ENCODE measurements at places on chromosomes 7 and 10.

GRCh38 chr7:78194611-78195010, 396.0 kb downstream of the PHTF2 start:
- DNase-seq: no peak

GRCh38 chr7:2732959-2733584, 45.1 kb downstream of the AMZ1 start:
- peak; percentile 78 for DNase-seq

- no peak for DNase-seq
Measured at GRCh38 chr10:127092916-127093315, 103.5 kb downstream of the INSYN2A start.

DNA sequence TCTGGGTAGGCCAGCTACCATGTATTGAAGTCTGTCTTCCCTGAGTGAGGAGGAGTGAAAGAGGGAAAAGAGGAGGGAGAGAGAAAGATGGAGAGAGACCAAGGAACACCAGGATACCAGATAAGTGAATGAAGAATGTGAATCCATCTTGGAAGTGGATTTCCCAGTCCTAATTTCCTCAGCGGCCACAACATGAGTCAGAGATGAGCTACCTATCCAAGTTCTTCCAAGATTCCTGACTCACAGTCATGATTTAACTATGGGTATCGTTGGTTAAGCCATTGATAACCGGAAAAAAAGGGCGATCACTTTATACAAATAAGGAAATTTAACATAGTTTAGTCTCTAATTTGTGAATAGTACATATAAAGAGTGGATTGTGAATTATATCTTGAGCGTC, 561.8 kb downstream of the ATRNL1 start:
- no peak for DNase-seq

DNA sequence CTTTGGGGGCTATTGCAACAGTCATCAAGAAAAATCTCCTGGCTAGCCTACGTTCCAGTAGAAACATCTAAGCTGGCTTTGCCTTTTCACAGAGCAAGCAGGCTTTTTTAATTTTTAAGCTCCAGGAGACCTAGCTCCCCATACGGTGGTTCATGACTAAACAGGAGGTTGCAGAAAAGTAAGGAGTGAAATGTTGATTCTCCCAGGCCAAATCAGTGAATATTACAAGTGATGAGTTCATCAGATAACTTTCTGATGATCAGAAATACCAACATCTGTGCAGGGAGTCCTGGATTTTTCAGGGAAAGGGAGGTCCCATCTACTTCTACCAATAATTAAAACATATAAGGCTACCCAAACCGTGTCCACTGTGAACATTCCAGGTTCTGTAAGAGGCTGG, 477.3 kb upstream of the CELF2 start:
- DNase-seq: no peak

DNA sequence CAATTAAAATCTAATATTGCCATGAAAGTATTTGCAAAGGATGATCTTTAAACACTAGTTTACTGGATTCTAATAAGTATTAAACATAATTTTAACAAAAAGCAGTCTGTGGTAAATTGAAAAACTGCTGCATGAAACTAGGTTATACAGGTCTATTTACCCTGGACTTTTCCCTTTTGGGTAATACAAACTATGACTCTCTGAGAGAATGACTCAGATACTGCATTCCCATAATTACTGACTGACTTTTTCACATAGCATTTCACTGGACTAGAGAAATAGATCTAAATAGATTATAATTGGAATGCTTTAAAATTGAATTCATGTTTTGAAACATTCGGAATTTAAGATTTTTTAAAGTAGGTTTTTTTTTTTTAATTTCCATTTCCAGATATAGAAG, 395.7 kb downstream of the THSD7A start:
- no peak for DNase-seq

- no peak for DNase-seq
Measured at GRCh38 chr7:157795643-157796042, 458.8 kb downstream of the DNAJB6 start.

GRCh38 chr10:80324086-80324485, 32.5 kb downstream of the DYDC1 start:
- peak; percentile 22 for DNase-seq

DNA sequence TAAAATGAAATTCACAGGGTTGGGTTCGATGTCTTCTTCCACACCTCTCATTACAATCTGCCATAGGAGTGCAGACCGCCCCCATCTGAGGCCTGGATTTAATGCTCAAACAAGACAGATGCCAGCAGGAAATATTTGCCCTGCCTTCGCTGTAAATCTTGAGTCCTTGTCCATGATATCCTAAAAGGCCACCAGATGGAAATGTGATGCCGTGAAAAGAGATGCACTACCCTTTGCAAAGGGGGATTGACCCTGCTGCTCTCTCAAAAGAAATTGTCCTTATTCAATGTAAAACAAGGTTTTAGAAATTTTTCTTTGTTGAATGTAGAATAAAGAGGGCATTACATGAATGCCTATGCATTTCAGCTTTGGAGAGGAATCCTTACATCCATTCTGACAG, 37.5 kb downstream of the AGAP4 start:
- DNase-seq: no peak

DNA sequence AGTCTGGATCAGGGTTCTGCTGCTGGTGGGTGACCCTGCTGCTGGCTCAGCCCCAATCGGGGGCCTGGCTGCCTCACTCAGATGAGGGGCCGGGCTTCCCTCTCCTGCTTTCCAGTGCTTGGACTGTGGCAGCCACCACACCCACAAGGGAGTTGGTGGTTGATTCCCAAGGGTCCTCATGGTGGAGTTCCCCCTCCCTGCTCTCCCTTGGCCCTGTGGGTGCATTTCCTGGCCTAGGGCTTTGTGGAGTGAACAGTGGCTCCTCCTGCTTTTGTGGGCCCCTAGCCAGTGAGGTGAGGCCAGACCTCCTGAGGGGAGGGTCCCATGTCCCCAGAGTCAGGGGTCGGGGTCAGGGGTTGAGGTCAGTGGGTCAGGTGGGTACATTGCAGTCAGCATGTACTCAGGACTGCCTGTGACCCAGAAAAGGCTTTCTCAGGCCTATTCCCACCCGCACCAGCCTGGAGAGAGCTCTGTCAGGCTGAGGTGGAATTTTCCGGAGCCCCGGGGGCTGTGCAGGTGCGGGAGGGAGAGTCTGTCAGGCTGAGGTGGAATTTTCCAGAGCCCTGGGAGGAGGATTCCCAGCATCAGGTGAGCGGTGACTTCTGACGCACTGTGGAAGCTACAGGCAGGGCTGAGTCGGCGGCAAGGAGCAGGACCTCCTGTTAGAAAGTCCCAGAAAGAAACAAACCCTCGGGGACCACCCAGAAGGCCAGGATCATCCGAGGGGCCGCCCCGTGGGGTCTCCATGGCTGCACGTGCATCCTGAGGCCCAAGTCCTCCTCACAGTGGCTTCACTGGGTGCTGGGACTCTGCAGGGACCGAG, 94.4 kb upstream of the INSIG1 start:
- DNase-seq: no peak

DNA sequence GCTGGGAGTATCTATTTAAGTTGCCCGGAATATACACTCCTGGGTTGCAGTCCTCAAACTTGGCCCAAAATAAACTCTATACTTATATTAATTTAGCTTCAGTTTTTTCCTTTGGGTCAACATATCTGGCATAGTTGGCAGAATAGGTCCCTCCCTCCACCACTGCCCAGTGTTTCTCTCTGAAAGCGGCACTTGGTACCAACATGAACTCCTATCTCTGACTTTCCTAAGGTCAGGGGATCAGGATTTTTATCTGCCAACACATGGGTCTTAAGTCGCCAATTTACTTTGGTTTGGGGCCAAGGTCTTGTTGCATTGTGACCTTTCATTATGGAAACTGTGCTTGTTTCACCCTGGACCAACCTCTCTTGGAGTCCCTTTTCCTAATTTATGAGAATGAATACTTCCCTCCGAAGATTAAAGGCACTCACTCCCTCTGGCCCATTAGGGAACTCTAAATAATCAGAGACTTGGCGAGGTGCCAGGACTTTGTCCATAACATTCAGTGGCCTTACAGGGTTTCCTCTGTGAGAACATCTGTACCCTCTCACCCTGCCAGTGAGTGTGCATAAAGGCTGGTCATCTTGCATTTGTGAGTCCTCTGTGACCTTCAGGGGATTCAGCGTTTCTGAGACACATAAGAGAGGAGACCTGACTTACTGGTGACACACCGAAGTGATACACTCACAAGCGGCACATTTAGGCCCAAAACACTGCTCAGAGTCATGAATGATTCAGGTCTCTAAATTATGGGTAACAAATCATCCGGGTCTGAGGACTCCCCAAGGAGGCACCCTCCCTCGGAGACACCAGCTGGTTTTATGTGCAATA, 19.7 kb upstream of the FKBP9 start:
- peak; percentile 66 for DNase-seq

GRCh38 chr10:52801947-52802346, 29.4 kb upstream of the MBL2 start:
- no peak for DNase-seq

DNA sequence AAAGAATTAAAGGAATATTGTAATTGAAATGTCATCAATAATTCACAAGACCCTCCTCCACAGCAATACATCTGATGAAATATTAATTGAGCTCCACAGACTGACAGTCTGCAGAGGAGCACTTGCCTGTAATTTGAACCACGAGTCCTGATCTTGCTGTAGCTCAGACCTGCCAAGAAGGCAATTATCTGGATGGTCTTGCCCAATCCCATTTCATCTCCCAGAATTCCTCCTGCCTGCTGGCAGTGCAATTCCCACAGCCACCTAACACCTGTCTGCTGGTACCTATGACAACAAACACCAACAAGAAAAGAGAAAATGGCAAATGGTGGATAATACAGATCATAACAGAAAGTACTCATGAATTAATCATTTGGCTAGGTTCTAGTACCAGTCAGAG, 38.5 kb downstream of the ERCC6 start:
- DNase-seq: no peak

DNA sequence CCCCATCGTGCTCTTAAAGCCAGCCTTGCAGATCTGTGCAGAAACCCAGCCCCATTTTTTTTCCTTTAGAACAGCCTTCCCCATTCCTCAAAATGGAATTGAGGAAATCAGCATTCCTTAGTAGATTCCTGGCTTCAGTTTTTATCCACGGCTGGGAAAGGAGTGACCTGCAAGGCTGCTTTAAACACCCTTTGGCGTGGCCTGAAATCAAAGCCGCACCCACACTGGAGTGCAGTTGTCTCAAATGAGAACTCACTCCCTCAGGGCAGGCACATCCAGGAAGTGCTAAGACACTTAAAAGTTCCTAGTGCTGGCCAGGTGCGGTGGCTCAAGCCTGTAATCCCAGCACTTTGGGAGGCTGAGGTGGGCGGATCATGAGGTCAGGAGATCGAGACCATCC, 34.8 kb downstream of the HTR5A start:
- no peak for DNase-seq

DNA sequence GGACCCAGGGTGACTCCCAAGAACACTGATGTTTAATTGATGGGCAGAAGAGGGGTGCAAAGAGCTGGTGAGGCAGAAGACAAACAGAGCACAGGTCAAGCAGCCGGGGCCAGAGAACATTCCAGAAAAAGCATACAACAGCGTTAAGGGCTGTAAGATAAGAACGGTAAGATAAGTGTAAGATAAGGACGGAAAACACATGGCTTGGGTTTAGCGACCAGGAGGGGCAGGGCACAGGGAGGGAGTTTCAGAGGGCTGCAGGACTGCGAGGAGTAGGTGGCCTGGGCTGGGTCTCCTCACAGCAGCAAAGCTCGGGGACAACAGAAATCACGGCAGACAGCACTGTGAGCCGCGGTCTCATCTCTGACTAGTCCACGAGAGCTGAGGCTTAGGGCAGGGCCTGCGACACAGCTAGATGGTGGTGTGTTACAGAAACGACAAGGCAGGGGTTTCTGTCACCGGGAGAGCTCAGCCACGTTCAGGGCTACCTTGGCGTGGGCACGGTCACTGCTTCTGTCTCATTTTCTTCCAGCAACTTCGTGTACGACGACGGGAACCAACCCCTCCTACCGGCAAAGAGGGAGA, 24.6 kb downstream of the BRI3 start:
- no peak for DNase-seq
